ENCODE measurements at places on chromosomes 5 and 9. TPM values are rescaled to one million over a fixed set of nuclear protein-coding genes. Genes with fewer than 3 reads are reported as not detected.

GRCh38 chr9:110847671-110848070 is 179.1 kb downstream of the MUSK start:
- no peak for DNase-seq

DNA sequence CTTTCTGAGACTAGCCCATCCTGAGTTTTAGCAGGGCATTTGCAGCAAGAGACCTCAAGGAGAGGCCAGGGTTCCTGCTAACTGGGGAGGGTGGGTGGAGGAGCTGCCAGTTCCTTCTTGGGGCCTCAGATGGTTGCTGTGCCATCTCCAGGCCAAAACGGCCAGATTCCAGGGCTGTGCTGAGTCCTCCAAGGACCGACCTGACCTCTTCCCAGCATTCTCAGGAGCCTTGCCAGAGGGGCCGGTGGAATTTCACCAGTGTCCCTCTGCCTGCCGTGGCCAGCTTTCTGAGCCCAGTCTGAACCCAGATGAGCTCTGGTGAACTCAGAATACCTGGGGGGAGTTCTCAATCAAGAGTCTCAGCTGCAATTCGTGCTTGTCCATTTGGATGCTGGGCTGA is 54.3 kb downstream of the TSTD2 start:
- no peak for DNase-seq

Gene LRRC26
- total RNA-seq, result not detected

DNA sequence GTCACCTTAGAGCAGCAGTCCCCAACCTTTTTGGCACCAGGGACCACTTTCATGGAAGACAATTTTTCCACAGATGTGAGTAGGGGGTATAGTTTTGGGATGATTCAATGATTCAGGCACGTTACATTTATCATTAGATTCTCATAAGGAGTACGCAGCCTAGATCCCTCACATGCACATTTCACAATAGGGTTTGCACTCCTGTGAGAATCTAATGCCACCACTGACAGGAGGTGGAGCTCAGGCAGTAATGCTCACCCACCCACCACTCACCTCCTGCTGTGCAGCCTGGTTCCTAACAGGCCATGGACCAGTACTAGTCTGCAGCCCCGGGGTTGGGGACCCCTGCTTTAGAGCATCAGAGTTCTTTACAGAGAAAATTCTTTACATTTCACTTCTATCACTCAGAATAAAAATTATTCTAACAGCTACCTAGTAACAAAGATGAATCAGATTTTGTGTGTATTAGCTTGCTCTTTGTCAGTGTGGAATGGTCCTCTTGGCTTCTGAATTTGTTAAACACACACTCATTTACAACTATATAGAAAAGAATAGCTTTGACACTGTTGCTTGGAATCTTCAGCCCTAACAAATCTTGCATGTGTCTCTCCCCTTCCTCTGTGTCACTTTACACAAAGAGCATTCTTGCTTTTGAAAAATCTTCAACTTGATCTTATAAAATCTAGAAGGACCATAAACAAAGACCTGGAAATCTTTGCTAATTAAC is 438.6 kb downstream of the BNC2 start:
- DNase-seq, result no peak

GRCh38 chr9:134034215-134035040 is 9.1 kb downstream of the BRD3OS start:
- no peak for DNase-seq

Gene KYAT1
- 49.0 TPM for total RNA-seq

DNA sequence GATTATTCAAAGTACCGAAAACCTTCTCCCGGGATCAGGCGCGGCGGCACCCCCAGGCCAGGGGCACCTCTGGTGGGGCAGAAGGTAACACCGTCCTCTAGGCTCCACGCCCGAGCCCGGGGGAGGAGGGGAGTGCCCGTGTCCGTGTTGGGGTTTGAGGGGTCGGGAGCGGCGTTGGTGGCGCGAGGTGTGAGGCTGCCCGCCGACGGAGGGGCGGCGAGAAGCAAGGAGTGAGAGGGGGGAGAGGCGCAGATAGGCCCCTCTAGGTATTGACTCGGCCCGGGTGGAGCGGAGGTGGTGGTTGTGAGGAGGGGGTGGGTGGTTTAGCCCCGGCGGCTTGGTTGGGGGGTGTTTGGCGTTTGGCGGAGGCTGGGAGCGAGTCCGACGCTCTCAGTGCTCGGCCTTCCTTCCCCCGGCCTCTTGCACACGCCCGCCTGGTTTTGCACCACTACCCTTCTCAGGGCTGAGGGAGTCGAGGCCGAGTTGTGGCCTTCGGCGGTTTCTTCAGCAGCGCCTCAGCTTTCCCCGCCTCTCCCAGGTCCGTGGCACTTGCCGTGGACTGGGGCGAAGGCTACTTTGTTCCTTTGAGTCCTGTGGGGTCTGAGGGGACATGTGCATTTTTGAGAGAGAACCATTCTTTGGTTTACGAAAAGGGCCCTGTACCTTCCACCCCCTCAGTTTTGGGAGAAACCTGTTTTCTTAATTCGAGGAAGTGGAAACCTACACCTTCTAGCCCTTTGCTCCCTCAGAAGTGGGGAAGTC is 450 bp downstream of the GPBP1 start:
- no peak for DNase-seq

DNA sequence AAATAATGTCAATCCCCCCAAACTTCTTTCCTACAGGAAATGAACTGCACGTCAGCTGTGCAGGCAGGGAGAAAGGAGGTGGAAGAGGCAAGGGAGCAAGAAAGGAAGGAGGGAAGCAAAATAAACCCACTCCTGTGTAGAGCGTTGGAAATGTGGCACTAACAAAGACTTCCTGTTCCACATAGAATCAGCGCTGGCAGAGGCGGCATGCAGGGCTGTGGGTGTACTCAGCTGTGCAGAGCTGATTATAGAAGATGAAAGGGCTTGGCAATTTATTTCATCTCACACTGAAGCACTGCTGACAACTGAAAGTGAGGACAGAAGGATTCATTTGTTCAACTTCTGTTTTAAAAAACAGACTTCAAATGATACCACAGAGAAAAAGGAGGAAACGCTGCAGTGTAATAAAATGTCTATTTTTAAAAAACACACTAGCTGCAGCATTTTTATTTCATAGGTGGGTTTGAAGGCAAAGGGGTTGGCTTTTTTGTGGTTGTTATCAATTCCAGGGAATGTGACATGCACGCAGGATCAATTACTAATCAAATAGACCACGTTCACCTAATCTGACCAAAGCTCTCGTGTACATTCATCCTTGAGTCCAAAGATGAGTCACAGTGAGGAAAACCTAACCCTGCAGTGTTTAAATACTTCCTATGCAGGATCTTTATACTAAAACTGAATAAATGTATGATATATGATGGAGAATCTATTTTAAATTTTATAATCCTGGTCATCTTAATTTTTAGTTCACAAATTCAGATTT is 583.5 kb downstream of the ZNF608 start:
- DNase-seq, result no peak

Gene PCDHGB3
- 0.09 TPM for total RNA-seq

GRCh38 chr9:19381656-19382055 is 1.6 kb upstream of the RPS6 start:
- DNase-seq, result no peak

Gene ZNF79
- 8.3 TPM for total RNA-seq

Gene PCDHB10
- not detected for total RNA-seq

Gene PLCXD3
- not detected for total RNA-seq

Data from activated naive CD4-positive, alpha-beta T cell treated with anti-CD3 and anti-CD28 coated beads, Interleukin-2, amount 50 U/mL, for 72 hours (primary cell).